ENCODE measurements at places on chromosomes 16 and 17.

- no peak for DNase-seq
Observed at GRCh38 chr17:73617501-73617900, 26.7 kb downstream of the SDK2 start.

DNA sequence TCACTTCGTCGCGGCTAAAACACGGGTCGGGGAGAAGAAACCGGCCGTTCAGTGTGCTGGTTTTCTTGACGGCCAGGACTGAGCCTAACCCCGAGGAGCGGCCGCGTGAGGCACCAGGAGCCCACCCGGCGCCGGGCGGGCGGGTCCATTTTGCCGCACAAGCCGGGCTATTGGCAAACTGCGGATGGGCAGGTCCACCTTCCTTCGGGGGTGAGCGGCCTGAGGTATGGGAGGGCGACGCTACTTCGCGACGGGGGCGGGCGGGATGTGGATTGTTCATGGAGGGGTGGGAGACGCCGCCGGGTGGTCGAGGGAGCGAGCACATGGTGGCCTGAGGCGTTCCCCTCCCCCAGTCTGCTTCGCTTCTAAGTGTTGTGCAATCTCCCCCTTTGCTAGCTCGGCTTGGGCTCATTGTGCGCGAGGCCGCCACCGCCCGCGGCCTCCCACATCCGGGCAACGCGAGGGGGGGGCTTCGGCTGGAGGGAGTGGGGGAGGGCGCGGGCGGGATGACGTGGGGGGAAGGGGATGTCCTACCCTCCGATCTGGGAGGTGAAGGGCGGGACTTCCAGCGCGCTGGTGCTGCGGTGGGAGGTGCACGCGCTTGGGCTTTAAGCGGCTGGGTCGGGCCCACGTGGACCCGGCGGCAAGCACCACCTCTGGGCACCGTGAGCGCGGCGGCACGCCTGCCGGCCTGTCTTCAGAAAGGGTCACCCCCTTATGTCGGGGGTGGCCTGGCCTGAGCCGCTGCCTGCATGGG is 5.9 kb upstream of the CD68 start:
- peak; percentile 94 for DNase-seq

DNA sequence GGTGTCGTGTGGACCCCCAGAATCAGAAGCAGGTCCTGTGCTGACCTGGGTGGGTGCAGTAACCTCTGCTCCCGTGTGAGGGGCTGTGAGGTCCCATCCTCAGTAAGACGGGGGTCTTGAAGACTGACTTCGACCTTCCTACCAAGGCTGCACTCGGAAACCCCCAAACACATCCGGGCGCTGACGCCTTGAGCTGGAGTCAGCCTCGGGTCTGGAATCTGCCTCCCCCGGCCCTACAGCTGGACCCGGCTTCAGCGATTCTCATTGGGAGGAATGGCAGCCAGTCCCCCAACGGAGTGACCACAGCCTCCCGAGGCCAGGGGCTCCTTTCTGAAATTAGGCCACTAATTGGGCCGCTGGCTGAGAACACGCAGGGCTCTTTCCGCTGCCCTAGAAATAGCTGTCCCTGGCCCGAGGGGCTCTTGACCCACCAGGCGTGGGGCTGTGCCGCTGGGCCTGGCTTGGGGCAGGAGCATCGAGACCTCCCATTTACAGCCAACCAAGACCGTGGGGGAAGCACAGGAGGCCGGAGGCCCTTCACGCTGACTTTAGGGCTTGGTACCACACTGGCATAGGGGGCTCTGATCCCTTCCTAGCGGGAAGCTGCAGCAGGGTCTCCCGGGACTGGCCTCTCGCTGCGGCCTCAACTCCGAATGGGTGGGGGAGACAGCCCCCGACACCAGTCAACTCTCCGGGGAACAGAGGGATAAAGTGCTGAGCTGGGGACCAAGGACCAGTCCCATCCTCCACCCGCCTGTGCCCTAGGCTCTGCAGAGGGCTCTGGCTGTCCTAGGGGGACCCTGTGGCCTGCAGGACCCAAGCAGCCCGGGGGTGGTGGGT is 2.6 kb upstream of the GNG13 start:
- no peak for DNase-seq

DNA sequence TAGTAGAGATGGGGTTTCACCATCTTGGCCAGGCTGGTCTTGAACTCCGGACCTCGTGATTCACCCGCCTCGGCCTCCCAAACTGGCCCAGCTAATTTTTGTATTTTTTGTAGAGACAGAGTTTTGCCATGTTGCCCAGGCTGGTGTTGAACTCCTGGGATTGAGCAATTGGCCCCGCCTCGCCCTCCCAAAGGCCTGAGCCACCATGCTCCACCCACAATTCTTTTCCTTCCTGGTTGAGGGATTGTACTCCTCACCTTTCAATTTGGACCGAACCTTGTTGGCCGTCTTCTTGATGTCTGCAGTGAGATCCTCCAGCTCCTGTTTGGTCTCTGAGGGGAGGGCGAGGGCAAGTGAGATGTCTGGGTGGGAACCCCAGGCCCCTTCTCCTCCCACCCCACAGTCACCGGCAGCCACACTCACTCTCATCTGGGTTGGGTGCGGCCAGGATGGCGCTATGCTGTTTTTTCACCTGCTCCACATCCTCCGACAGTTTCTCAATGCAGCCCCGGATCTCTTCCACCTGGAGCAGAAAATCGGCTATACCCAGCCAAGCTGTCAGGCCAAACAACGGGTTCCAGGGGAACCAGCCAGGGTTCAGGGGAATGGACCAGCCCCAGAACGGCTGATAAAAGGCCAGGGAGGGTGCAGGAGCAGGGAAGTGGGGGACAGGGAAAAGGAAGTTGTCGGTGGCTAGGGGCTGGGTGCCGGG is 9.6 kb downstream of the STX1B start:
- no peak for DNase-seq

GRCh38 chr16:66977341-66978113 is 10.9 kb upstream of the CES4A start:
- peak; percentile 80 for DNase-seq

GRCh38 chr16:51567911-51568310 is 416.8 kb upstream of the SALL1 start:
- DNase-seq: no peak

GRCh38 chr17:61249649-61250299 is 149.9 kb upstream of the TBX2 start:
- no peak for DNase-seq

- no peak for DNase-seq
Observed at GRCh38 chr17:83071966-83072562, 7.3 kb upstream of the METRNL start.

- no peak for DNase-seq
Observed at GRCh38 chr16:17836868-17837602, 366.3 kb upstream of the XYLT1 start.

GRCh38 chr16:86078121-86078600 is 179.2 kb downstream of the IRF8 start:
- no peak for DNase-seq

DNA sequence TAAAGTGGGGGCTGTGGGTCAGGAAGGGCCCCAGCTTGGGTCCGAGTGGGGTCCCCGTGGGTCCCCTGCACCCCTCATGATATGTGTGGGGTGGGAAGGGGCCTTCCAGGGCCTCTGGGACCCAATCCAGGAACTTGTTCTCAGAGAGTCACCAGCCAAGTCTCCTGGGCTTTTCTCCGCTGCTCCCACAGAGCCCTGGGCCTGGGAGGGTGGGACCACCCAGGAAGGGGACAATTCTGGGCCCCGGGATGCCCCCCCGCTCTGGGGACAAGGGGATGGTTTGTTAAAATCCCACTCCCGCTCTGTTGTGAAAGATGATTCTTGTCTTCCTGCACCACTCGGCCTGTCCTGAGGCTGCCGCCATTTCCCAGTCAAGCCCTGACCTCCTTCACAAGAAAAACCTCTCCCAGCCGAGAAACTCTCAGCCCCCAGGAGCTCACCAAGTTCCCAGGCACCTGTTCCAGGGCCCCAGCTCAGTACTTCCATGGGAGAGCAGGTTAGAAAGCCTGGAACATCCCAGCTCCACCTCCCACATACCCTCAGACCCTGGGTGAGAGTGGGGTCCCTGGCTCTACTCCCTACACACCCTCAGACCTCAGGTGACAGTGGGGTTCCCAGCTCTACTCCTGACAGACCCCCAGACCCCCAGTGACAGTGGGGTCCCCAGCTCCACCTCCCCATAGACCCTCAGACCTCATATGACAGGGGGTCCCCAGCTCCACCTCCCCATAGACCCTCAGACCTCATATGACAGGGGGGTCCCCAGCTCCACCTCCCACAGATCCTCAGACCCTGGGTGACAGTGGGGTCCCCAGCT is 75.1 kb downstream of the METRNL start:
- DNase-seq: no peak

- no peak for DNase-seq
Observed at GRCh38 chr16:69309316-69309715, 1.8 kb upstream of the VPS4A start.

- no peak for DNase-seq
Observed at GRCh38 chr17:76121932-76122430, 18.4 kb upstream of the EXOC7 start.

- no peak for DNase-seq
Observed at GRCh38 chr16:48168075-48168474, 12.3 kb upstream of the ABCC12 start.

DNA sequence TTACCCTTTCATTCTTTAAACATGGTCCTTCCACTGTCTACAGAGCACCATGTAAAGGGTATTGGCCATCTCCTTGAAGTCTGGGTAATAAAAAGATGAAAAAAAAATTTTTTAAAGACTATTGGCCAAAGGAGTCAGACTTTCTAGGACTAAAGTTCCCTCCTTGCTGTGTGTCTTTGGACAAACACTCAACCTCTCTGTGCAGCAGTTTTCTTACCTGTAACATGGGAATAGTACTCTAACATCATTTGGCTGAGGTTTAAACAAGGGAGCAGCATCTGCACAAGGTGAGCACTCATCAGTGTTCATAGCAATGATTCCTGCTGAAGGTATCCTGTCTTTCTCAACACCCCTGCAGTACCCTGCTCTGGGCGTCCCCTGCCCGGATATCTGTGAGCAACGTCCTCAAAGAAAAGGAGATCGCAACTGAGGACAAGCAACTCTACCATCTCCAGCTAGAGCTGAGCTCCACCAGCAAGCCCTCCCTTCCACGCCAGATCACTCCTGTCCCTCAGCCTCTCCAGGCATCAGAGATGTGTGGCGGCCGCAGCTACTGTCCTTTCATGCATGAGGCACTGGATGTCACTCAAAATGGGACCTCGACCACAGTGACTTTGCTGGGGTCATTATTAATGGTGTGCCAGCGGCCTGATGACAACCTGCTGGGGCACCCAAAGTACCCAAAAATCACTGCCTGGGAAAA is 29.5 kb upstream of the RPH3AL start:
- no peak for DNase-seq

DNA sequence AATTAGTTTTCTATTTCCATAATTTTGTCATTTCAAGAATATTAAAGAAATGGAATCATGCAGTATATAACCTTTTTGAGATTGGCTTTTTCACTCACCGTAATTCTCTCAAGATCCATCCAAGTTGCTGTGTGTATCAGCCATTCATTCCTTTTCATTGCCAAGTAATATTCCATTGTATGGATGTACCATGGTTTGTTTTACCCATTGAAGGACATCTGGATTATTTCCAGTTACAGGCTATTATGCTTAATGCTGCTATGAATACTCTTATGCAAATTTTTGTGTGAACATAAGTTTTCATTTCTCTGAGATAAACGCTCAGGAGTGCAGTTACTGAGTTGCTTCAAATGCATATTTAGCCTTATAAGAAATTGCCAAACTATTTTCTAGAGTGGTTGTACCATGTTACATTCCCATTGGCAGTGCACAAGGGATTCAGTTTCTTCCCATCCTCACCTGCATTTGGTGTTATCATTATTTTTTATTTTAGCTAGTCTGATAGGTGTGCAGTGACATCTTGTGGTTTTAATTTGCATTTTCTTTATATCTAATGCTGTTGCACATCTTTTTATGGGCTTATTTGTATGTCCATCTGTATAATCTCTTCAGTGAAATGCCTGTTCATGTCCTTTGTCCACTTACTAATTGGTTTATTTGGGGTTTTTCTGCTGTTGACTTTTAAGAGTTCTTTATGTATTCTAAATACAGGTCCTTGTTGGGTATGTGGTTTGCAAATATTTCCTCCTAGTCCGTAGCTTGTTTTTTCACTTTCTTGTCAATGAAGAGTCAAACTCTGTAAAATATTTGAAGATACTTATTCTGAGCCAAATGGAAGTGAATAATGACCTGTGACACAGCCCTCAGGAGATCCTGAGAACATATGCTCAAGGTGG is 32.7 kb downstream of the BMERB1 start:
- DNase-seq: no peak

DNA sequence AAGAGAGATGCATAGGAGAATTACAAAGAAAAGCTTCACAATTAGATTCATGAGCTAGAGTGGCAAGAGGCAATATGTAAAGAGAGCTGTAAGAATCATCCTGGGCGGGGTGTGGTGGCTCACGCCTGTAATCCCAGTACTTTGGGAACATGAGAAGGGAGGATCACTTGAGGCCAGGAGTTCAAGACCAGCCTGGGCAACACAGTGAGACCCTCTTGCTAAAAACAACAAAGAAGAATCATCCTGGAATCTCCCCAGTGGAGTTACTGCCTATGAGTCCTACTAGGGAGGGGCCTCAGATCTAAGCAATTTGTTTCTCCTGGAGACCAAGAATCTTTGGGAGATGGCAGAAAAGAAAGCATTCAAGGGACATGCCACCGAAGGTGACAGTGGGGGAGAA is 119.1 kb downstream of the HIC1 start:
- DNase-seq: no peak

DNA sequence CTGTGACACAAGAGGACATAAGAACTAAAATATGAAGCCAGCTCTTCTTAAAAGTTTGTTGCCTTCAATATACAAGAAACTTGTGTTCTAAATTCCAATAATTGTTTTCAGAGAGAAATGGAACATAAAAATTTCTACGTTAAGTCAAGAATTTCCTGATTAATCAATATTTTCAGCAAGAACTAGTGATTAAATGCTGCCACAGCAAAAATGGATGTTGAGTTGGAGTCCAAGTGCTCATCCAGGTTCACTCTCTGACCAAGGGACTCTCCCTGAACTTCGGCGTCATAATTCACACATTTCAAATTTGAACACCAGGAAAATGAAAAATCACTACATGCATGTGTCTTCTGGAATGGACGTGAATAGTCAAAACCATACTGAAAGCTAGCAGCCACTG is 1263.6 kb upstream of the GOT2 start:
- no peak for DNase-seq

DNA sequence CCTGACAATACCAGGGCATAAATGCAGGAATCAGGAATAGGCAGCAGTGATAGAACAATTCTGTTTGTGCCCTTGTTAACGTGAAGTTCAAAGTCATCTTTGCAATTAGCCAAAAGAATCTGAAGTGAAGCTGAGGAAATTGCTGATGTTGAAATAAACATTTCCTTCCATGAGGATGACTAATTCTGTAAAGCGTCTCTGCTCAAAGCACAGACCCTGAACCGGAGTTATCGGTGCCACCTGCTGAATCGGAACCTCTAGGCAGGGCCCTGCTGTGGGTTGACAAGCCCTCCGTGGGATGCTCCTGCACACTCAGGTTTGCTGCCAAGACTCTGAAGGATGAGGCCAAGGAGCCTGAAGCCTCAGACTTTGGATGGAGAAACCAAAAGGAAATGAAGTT is 37.0 kb upstream of the CDH1 start:
- DNase-seq: no peak

- DNase-seq: peak; percentile 81
Observed at GRCh38 chr16:3152277-3152990, 17.6 kb downstream of the ZNF213 start.

GRCh38 chr17:72514891-72515290 is 394.1 kb downstream of the SOX9 start:
- DNase-seq: no peak

- DNase-seq: no peak
Observed at GRCh38 chr16:72894293-72895151, 153.4 kb downstream of the ZFHX3 start.

All from CD4-positive, alpha-beta T cell treated with Interferon gamma for 1 hour (primary cell).